Activated CD4-positive, CD25-positive, alpha-beta regulatory T cell treated with anti-CD3 and anti-CD28 coated beads, Interleukin-2, amount 50 U/mL, for 72 hours (primary cell): ENCODE measurements at places on chromosomes 6 and 20.

DNA sequence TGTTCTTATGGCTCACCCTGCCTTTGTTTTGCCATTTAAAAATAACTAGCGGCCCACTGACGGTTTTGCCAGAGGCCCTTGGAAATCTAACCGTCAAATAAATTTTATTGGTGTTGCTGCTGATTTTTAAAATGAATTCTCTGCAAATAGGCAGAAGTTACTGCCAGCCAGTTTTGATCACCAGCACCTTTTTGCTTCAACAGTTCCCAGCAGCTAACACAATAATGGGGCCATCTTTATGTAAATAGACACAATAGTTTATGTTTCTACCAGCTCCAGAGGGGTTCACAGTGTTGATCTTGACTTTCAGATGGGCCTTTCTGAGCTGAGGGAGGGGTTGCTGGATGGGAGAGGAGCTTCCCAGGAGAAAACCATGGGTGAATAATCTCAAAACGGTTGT lies 11.2 kb downstream of the CD83 start:
- no peak for DNase-seq

DNA sequence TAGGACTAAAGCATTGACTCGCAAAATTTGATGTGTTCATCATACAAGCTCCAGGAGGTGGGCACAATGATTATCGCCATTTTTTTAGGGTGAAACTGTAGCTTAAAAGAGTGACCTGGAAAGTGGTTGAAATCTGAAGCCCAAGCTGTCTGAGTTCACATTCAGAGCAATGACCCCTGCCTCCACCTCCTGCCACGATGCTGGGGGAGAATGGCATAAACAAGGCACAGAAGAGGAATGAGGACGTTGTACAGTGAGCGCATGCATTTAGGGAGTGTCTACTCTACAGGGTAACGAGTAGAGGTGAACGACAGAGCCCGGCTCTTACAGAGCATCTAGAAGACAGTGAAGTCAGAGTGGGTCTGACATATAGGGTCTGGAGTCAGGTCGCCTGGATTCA lies 37.2 kb downstream of the CNKSR3 start:
- DNase-seq = no peak

GRCh38 chr6:11140056-11140455 lies 28.5 kb upstream of the ERVFRD-1 start:
- DNase-seq = no peak

- DNase-seq = no peak
Observed at GRCh38 chr20:54153041-54153327, 20.8 kb downstream of the CYP24A1 start.

GRCh38 chr6:167325766-167326165 lies 880 bp downstream of the TTLL2 start:
- DNase-seq = no peak

GRCh38 chr6:30263734-30264133 lies 50.5 kb upstream of the TRIM26 start:
- DNase-seq = no peak

DNA sequence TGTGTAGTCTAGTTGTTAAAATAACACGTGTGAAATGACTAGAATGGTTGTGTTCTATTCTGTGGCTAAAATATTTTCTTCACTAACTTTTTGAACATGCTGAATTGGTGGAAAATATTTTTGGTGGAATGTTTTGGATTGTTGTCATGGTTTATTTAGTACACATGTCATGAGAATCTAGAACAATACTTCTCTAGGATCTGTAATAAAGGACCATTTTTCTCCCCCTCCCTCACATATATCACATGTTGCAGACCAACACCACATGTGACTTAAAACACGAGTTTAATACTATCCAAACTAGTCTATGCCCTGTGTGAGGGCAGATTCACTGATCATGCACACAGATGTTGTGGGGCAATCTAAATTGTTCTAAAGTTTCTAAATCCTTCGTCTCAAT lies 29.2 kb downstream of the FIG4 start:
- DNase-seq = no peak

DNA sequence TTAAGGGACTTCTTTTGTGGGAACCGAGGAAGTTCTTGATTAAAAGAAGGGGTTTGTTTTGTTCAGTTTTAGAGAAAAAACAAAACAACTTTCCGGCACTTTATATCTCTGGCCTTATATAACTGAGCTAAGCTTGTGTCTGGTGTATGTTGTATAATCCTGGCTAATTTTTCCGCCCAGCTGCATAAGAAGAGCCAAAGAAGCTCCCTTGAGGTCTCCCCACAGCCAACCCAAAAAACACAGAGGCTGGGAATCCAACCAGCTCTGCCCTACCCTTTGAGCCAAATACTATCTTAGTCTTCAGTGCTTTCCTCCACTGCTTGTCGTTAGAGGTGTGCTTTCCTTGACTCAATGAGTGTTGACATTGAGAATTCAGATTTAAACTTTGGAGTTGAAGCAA lies 45.5 kb upstream of the RNF146 start:
- DNase-seq = no peak

- DNase-seq = no peak
Observed at GRCh38 chr20:3595541-3595940, 67.7 kb downstream of the GFRA4 start.

- no peak for DNase-seq
Observed at GRCh38 chr6:119224095-119224701, 125.4 kb downstream of the MAN1A1 start.

DNA sequence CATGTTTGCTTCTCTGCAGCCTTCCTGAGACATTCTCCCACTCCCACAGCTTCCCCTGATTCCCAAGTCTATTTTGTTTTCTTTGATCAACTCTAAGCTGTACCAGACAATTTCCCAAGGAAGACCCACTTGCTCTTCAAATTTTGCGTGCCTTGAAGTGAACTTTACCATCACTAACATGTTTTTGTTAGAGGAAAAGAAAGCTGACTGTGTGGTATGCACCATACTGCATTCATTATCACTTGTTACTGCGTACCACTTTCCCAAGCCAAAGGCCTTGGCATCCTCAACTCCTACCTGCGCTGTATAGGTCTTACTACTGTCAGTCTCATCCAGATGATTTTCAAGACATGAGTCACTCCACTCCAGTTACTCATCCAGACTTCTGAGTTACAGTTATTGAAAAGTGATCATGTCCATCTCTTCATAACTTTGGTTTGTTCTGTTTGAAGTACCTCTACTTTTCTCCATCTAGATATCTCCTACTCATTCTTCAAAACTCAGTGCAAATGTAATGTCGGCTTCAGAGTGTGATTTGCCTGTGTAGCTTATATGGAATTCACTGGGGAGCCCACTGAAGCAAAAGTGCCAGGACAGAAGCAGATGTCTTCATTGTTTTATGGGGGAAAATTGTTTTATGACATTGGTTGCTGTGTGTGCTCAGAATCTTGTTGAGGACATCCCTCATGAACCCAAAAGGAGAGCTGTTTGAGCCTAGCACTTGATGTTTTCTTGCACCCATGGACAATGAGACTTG lies 5.2 kb downstream of the RPS12 start:
- DNase-seq = no peak

GRCh38 chr6:71224011-71224410 lies 64.6 kb upstream of the OGFRL1 start:
- no peak for DNase-seq

GRCh38 chr6:157614026-157614568 lies 208.9 kb upstream of the SNX9 start:
- DNase-seq = no peak
